AG10803 (cell line): ENCODE measurements at places on chromosomes 12 and 14.
A peak's percentile ranks its signal among the peaks of the same experiment; 100 is the strongest.

DNA sequence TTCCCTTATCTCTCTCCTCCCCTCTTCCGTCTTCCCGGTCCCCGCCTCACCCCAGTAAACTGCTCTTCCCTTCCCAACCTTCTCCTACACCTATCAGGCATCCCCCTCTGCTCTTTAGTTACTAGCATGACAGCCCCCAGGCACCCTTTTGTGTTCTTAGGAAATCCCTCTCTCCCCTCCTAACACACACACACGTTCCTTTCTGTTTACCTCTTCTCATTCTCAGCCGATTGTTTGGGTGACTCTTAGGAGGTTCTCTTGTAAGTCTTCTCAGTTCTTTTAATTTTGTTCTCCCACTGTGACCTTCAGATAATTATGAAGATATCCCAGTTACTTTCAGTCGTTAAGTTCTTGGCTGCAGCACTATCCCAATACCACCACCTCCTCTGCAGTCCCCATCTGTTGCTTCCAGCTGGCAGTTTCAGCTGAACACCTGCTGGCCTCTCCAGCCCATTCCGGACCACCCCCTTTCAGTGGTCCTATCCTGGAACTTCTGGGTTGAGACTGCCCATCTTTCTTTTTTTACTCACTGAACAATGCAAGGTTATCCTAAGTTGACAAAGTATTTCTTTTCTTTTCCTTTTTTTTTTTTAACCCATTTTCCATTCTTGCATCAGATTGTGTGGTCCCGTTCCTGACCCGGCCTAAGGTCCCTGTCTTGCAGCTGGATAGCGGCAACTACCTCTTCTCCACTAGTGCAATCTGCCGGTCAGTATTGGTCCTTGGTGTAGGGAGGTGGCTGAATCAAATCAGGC lies 711 bp downstream of the MARS1 start:
- no peak for DNase-seq

- DNase-seq = peak; percentile 67
Measured at GRCh38 chr12:57086493-57087009, 2.4 kb upstream of the NAB2 start.

- DNase-seq = no peak
Measured at GRCh38 chr12:118714051-118714460, 267.3 kb upstream of the SRRM4 start.

GRCh38 chr12:90940872-90941499 lies 14.0 kb downstream of the CCER1 start:
- DNase-seq = peak; percentile 72

- no peak for DNase-seq
Measured at GRCh38 chr12:108691998-108692808, 39.1 kb downstream of the CORO1C start.

DNA sequence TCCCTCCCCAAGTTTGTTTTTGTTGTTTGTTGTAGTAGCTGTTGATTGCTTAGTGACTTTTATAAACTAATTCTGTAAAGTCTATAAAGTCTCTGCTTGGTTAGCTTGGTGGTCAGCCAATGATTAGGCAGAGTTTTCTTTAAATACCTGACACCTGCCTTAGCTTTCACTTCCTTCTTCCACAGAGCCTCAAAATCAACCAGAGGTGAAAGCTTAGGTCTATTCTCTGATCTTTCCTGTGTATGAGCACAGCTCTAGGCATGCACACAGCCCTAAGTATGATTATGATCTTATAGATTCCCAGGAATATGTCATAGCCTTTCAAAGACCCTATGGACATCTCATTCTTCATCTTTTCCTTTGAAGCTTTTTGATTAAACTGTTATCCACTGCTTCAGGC lies 514.7 kb downstream of the AACS start:
- DNase-seq = no peak

GRCh38 chr12:12872934-12873275 lies 18.5 kb upstream of the GPRC5A start:
- no peak for DNase-seq

GRCh38 chr12:6038160-6038559 lies 86.3 kb downstream of the VWF start:
- peak; percentile 66 for DNase-seq

GRCh38 chr14:97106166-97106565 lies 309.0 kb downstream of the VRK1 start:
- DNase-seq = no peak
